GM23248 (cell line): ENCODE measurements at places on chromosomes 11 and 22. TPM values are rescaled to one million over a fixed set of nuclear protein-coding genes. Genes with fewer than 3 reads are reported as not detected.

Gene SYT13
- polyA plus RNA-seq, result not detected in 2 replicates

DNA sequence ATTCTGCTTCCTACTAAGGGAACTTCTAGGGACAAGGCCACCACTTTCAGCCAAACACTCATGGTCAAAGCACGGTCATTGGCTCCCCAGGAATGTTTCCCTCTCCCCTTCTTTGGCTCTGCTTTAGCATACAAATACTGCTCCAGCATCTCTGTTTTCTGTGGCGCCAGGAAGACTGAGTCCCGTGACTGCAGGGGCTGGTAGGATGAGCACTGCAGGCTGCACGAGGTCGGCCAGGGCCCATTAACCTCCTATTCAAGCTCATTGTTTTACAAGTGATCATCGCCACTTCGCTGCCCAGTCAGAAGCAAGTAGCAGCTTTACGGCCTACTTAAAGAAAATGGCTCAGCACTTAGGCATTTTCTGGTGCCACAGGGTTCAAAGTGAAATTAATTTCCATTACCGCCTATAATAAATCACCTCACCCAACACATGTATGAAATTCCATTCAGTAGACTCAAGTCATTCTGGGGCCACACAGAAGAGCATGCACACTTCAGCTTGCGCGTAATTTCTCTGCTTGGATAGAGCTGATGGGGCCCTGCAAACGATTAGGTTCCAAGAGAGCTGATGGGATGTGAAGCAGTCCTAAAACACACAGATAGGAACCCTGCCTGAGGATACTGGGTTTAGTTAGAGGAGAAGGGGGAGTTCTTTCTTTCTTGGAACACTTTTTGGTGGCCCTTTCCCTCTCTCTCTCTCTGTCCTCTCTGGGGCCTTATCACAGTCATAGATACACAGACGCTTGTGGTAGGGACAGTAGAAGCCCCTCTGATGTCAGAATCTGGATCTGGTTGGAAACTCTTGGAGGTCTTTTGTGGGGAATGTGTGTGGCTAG lies 173.7 kb downstream of the KIF18A start:
- peak; percentile 96 for DNase-seq

DNA sequence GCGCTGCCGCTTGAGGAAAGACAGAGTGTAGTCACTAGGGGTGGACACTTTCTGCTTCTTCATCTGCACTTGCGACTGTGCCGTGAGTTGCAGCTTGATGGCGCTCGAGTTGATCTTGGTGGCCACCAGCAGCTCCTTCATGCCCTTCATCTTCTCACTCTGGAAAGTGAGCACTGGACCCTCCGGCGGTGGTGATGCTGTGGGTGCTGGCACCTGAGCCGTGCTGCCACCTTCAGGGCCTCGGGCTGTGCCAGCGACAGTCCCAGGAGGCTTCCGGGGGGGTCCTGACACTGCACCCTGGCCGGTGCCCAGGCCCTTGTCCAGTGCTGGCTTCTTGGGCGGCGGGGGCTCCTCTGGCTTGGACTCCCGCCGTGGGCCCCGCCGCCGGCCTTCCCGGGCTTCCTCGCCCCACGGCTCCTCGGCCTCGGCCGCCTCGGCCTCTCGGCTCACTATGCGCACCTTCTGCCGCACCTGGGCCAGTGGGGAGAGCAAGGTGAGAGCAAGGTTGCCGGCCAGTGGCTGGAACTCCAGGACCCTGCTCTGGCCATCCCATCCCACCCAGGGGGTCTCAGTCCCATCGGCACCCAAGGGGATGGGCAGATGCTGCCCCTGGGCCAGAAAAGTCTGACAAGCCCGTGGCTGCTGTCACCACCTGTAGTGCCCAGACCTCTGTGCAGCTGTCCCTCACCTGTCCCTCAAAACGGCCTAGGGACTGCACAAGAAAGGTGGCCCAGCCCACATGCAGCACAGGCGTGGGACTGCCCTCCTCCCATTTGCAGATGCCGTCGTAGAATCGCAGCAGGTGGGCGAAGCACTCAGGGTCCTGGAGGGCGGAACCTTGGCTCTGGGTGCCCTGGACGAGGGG lies 1.6 kb upstream of the MAP4K2 start:
- peak; percentile 32 for DNase-seq

GRCh38 chr22:43722444-43722843 lies 89.7 kb downstream of the EFCAB6 start:
- no peak for DNase-seq

Gene INSC
- polyA plus RNA-seq, result 1.0 and 1.1 TPM in 2 replicates

- no peak for DNase-seq
Observed at GRCh38 chr11:128367573-128367972, 219.8 kb downstream of the ETS1 start.

Gene TRIM3
- 15.2 and 17.1 TPM in 2 replicates for polyA plus RNA-seq

DNA sequence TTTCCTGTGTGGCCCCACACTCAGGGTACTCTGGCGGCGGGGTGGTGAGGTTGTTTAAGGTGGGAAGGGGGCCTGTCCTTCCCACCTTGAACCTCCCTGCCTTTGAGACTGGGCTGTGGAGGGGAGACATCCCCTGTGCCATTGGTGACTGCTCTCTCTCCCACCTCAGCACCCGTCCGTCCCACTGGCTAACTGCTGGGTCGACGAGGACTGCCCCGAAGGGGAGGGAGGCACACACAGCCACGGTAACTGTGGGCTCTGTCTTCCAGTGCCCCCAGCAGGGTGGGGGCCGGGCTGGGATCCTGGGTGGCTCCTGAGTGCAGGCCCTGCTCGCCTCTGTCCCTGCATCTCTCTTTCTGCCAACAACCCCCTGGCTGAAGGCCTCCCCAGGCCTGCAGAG lies 7.5 kb downstream of the P2RX6 start:
- DNase-seq, result no peak

GRCh38 chr11:22192289-22192641 lies 620 bp upstream of the ANO5 start:
- no peak for DNase-seq

Gene TKFC
- 35.3 and 39.8 TPM in 2 replicates for polyA plus RNA-seq

DNA sequence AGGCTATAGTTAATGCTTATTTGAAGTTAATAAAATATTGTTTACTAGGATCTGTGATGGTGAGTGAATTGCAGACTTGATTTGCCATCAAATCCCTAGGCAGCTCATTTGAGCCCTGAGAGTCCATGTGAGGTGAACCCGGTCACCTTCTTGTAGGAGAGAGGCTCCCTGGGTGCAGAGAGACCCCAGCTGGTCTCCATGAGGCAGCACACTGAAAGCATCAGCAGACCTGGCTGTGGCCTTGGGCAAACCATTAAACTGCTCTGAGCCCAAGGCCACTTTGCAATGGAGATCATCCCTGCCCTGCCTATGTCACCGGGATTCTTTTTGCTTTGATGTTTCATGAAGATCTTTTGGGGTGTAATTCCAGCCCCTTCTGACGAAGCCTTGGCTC lies 125.2 kb downstream of the MICAL2 start:
- no peak for DNase-seq

Gene KDM4E
- not detected in 2 replicates for polyA plus RNA-seq

DNA sequence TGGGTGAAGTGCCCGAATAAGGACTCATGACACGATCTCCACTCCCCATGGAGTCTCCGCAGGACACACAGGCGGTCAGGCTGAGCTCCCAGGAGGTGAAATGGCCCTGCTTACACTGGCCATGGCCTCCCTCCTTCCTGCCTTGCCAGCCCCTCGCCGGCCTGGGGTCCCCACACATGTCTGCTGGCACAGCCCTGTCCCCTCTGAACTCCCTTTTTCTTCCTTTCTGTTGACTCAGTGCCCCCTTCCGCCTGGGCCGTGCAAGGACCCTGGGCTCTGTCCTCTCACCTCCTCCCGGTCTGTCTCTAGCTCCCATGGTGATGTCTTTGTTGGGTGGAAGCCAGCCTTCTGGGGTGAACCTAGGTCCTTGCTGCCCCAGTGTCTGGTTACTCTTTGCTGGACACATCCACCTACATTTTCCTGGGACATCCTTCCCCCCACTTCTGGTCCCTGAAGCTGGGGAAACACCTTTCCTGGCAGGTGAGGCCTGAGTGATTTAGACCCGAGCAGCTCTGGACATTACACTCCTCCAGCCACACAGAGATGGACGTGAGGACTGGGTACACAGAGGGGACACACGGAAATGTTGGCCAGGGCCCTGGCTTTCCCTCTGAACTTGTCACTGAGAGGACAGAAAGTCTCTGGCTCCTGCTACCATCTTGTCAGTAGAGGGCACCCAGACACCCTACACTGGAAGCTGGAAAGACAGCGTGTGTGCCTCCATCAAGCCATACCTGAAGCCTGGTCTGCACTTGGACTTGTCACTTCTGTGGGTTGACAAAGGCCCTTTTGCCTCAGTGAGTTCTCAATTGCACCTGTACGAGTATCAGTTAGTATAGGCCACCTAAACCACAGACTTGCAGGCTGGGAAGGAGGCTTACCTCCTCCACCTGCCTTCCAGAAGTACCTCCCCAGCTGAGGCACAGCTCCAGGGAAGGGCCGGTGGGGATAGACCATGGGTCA lies 864.3 kb downstream of the TBC1D22A start:
- DNase-seq, result no peak

GRCh38 chr11:58434217-58434616 lies 6.3 kb upstream of the OR5B2 start:
- DNase-seq, result no peak

DNA sequence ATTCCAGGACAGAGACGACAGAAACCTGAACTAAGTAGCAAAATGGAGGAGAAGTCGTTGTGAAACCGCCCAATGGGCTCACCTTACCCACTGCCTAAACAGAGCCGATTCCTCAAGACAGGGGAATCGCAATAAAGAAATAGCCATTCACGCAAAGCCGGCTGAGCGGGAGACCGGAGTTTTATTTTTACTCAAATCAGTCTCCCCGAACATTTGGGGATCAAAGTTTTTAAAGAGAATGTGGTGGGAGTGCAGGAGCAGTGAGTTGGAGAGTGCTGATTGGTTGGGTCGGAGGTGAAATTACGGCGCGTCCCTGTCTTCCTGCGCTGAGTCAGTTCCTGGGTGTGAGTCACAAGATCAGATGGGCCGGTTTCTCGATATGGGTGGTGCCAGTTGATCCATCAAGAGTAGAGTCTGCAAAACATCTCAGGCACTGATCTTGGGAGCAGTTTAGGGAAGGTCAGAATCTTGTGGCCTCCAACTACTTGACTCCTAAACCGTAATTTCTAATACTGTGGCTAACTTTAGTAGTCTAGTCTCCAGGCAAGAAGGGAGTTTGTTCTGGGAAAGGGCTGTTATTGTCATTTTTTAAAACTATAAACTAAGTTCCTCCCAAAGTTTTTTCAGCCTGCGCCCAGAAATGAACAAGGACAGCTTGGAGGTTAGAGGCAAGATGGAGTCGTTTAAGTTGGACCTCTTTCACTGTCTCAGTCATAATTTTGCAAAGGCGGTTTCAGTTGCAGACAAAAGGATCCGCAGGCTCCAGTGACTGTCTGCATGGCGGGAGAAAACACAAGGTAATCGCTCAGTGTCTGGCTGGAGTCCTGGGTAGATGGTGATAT lies 34.1 kb downstream of the OR4D9 start:
- DNase-seq, result no peak

- DNase-seq, result no peak
Observed at GRCh38 chr22:22657712-22658111, 13.3 kb downstream of the GGTLC2 start.

DNA sequence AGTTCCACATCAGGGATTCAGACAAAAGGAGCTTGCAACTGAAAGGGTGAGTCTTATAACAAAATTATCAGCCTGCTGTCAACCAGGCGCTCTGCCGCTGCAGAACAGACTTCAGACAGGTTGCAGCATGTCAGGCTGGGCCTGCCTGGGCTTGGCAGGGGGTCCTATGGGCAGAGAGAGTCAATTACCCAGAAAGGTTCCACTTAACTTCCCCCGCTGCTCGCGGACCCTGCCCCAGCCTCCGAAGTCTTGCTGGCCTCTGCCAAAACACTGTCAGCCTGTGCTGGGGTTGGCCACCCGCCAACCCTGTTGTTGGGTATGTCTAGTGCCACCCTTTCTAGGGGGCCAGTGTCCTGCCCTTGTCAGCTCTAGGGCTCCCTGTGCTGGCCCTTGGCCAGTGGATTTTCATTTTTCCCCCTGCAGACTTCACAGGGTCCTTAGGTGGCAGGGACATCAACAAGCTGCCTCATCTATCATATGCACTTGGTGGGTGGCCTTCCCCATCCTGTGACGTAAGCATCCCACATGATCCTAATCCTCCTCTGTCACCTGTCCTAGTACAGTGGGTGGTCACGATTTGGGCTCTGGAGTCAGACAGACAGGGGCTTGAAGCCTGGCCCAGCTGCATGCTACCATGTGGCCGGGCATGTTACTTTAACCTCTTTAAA lies 166.5 kb upstream of the CADM1 start:
- DNase-seq, result no peak

DNA sequence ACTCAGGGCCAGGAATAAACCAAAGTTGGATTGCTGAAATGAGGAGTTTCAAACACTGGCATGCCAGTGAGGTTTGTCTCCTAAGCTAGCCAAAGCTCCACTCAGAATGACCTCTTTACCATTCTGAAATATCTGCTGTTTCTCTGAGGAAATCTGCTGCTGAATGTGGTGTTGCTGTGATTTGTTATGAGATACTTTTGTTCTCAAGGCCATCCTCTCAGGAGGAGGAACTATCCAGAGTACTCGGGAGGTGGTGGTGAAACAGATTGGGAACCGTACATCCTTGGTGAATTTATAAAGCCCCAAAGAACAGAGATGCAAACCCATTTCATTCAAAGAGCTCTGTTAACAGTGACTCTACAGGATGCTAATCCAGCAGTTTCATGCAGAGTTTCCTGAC lies 50.5 kb downstream of the BDNF start:
- DNase-seq, result no peak

- no peak for DNase-seq
Observed at GRCh38 chr22:22936915-22937656, 49.5 kb downstream of the IGLL5 start.

Gene MMP3
- 18.8 and 24.4 TPM in 2 replicates for polyA plus RNA-seq

Gene KCNQ1
- polyA plus RNA-seq, result not detected in 2 replicates

GRCh38 chr11:117420143-117420485 lies 92.5 kb downstream of the CEP164 start:
- DNase-seq, result no peak

DNA sequence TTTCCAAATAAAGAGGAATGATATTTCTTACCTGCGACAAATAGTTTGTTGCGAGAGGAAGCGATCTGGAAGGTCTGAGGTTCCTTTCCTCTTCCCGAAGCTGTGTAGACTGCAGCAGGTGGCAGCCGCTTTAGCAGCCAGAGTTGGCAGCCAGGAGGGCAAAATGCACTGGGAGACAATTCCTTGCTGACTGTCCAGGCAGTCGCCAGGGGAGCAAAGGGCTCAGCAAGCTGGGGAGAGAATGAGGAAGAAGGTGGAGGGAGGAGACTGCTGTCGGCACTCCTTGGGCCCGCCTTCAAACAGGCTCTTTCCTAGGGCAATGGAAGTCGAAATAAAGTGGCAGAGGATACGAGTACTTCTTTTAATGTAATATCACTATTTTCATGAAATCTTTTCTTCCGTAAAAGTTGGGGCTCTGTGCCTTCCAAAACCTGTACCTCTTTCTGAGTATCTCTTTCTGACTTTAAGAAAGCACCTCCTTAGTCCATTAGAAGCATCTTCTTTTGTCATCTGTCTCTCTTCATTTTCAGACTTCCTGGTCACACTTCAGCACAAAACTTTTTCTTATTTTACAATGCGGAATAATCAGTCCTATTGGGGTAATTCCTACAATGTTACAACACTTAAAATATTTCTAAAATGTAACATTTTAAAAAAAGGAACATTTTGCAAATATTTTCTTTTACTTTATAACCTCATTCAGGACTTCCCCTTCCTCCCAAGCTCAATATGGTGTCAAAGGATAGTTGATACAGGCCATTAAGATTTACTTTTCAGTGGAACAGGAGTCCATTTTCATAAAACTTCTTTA lies at the start of gene IL18:
IL18 (minus strand) TSS at position 220 of the 811 bp plus-strand sequence. CDS start 9,041 bp downstream, outside the sequence.
- peak; percentile 81 for DNase-seq
